ENCODE measurements at places on chromosomes 3 and 15. TPM values are rescaled to one million over a fixed set of nuclear protein-coding genes. Genes with fewer than 3 reads are reported as not detected.

DNA sequence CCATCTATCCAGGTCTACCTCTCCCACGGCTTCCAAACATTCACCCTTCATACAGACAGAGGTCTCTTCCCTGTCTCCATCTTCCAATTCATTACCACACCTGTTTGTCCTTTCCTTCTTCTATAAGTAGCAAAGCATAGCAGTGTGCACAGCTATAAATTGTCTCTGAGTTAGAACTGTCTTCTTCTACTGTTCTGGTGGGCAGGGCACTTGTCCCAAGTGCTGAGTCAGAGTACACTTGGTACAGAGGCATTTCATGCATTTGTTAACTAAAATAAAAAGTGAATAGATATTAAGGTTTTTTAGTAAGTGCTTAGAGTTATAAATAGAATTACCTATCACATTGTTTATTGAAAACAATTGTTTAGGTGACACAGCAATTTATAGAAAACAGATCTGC is 150.1 kb upstream of the CCDC54 start:
- no peak for DNase-seq
- H3K36me3 ChIP-seq = no peaks in the 10 kb centered on the region
- peaks cover 2% of the 10 kb centered on the region for H3K27me3 ChIP-seq
- no peak overlapping the region for H3K4me3 ChIP-seq

COMMD2 gene
- 65.2 TPM for total RNA-seq

DNA sequence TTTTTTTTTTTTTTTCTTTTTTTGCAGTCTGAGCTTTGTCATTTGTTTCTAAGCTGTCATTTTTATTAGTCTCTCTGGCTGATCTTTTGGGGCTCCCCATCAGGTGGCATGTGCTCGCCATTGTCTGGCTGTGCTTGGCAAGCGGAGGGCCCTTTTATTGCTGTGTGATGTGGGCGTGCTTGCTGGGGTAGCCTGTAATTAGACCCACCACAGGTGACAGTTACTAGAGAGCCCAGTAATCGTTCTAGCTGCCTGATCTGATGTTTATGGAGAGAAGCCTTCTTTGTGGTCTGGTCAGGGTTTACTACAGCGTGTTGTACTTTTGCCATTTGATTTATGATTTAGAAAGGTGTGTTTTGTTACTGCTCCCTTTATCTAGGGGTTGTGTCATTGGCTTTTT is 179.9 kb downstream of the MCTP2 start:
- H3K36me3 ChIP-seq = no peaks in the 10 kb centered on the region
- H3K27me3 ChIP-seq = no peaks in the 10 kb centered on the region
- peak; percentile 33 for DNase-seq
- no peak overlapping the region for H3K27ac ChIP-seq
- H3K4me1 ChIP-seq = no peaks in the 10 kb centered on the region

DNA sequence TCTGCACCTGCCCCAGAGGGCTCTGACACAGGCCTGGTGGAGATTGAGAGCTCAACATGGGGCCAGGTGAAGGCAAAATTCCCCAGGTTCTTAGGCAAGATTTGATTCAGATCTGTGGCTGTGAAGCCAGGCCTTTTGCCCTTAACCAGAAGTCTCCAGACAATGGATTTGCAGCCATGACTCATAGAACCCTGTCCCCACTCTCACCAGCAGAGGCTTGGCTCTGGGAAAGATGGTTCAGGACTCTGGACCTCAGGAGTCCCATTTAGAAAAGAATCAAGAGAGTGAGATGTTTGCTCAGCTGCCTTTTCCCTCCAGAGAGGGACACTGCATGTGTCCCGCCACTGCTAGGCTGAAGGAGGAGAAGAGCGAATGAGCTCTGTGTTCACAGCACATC is 361.4 kb upstream of the ICE2 start:
- peak overlapping the region; percentile 43 for H3K27ac ChIP-seq
- H3K4me3 ChIP-seq = no peak overlapping the region
- no peak for DNase-seq
- no peaks in the 10 kb centered on the region for H3K36me3 ChIP-seq

DNA sequence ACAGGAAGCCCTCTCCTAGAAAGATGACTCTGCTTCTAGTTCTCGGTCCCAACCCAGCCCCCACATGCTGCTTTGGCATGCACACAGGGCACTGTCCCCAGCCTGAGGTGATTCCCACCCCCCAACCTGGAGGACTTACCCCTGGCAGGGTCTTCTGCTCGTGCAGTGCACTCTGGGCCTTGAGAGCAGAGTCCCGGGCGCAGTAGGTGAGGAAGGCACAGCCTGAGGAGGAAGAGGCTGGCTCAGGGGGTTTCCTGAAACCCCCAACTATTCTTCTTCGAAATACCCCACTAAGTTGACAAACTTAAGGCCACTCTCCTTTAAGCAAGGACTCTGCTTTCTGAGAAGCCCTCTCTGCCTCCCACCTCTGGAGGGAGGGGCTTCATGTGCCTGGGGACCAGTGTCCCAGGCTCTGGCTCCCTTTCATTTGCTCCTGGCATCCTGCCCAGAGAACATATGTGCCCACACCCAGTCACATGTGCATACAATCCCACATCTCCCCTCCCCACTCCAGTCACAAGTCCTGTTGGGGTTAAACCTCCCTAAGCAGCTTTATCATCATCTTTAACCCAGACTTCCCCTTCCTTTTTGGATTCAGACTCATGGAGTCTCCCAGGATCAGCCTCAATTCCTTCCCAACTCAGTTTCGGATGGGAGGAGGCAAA is 4.1 kb downstream of the CELF6 start:
- no peaks in the 10 kb centered on the region for H3K27me3 ChIP-seq
- H3K36me3 ChIP-seq = no peaks in the 10 kb centered on the region
- no peak overlapping the region for H3K4me3 ChIP-seq

TCF12 gene
- 183 TPM for total RNA-seq

CD200R1 gene
- total RNA-seq = 2.7 TPM

DNA sequence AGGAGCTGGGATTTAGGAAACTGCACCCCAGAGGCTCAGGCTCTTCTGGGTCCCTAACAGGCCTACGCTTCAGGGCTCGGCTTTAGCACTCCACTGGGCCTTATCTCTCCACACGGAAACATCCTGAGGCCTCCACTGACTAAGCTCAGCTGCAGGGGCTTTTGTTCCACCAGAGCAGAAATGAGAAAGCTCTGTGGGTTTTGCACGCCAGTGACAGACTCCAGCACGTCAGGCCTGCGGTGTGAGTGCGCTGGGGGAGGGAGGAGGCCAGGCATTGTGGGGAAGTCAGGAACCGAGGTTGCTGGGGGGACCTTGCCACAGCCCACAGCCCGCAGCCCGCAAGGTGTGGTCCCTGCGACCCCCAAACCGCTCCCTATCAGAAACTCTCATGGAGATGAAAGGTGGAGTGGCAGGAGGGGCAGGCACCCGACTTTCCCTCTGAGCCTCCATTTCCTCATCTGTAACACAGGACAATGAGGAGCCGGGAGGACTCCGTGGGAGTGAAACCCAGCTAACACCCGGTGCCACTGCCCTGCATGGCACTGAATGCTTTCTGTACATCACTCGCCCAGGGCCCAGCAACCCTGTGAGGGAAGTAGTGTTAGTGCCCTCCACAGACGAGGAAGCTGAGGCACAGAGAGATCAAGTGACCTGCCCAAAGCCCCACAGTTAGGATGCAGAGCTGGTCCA is 106.5 kb downstream of the TPRA1 start:
- peaks cover 13% of the 10 kb centered on the region for H3K4me1 ChIP-seq
- no peak overlapping the region for H3K4me3 ChIP-seq

MAP6D1 gene
- total RNA-seq = 10.7 TPM

- no peak for DNase-seq
- H3K36me3 ChIP-seq = no peaks in the 10 kb centered on the region
- H3K27ac ChIP-seq = peak overlapping the region; percentile 50
Observed at GRCh38 chr15:58467722-58468423, 36.1 kb downstream of the LIPC start.

DNA sequence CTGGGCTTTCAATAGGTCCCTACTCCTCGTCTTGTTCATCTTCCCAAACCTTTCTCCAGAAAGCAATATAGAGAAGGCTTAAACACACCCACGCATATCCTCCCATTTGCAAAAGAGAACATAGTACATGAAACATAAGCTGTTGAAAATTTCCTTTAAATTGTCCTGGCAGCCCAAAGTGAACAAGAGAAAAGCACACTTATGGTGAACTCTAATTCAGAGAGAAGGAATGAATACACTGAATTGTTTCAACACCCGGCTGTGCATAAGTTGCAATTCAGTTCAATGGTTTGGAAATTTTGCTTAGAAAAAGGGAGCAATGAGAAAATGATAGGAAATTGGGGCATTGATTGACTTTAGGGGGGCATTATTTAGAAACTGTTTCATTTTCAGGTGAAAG is 202.6 kb downstream of the TIGIT start:
- peaks cover 3% of the 10 kb centered on the region for H3K4me1 ChIP-seq
- DNase-seq = no peak
- H3K27me3 ChIP-seq = no peaks in the 10 kb centered on the region
- H3K27ac ChIP-seq = no peak overlapping the region

DNA sequence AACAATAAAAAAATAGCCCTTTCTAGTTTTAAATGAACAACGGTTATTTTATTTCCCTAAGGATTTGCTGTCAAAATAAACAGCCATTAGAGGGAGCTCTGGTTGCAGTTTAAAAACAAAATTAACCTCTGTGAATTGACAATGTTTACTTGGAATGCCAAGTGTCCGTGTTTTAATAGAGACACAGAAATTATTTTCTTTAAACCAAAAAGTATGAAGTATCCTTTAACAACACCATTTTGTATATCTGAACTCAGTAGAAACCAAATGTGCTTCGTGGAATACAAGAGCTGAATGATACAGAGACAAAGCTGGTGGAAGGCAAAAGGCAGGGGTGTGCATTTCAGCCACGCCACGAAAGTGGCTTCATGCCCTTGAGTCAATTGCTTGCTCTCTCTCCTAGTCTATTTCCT is 74.4 kb downstream of the MOBP start:
- H3K36me3 ChIP-seq = no peaks in the 10 kb centered on the region
- H3K4me1 ChIP-seq = no peaks in the 10 kb centered on the region
- no peaks in the 10 kb centered on the region for H3K27me3 ChIP-seq
- no peak overlapping the region for H3K4me3 ChIP-seq
- peak; percentile 24 for DNase-seq

GRCh38 chr15:90337256-90337655 is 14.8 kb upstream of the ZNF774 start:
- H3K4me3 ChIP-seq = no peak overlapping the region
- H3K4me1 ChIP-seq = no peaks in the 10 kb centered on the region
- H3K36me3 ChIP-seq = no peaks in the 10 kb centered on the region

DNA sequence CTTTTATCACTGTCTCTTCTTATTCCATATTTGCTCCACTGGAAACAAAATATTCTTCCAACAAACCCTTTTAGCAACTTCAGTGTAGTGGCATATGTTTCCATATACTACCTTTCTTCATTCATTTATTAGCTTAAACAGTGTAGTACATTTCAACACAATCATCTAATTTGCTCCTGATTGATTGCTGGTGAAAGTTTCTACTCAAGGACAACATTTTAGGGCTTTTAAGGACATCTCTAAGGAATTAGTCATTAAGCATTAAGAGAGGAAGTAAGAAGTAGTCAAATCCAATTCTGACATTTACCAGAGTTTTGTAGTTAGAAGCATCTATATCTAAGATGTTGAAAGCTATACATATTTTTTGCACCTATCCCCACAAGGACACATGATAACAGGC is 55.8 kb downstream of the RSRC1 start:
- H3K27ac ChIP-seq = no peak overlapping the region
- H3K27me3 ChIP-seq = no peaks in the 10 kb centered on the region
- DNase-seq = no peak
- H3K4me3 ChIP-seq = no peak overlapping the region

GRCh38 chr15:45821390-45821789 is 186.6 kb downstream of the SQOR start:
- no peaks in the 10 kb centered on the region for H3K4me1 ChIP-seq
- no peaks in the 10 kb centered on the region for H3K27me3 ChIP-seq

PTX3 gene
- 5.4 TPM for total RNA-seq

- no peak overlapping the region for H3K27ac ChIP-seq
- H3K4me1 ChIP-seq = no peaks in the 10 kb centered on the region
- no peaks in the 10 kb centered on the region for H3K36me3 ChIP-seq
- no peaks in the 10 kb centered on the region for H3K27me3 ChIP-seq
- no peak overlapping the region for H3K4me3 ChIP-seq
Observed at GRCh38 chr3:21898316-21898715, 147.3 kb upstream of the ZNF385D start.
